IPS-NIHi11 (cell line): ENCODE measurements at places on chromosomes 4 and X.

- DNase-seq = no peak
These were observed 538.1 kb upstream of the HS3ST1 start for GRCh38 chr4:11966782-11967181.

GRCh38 chr4:89258506-89258905, 49.1 kb downstream of the GPRIN3 start:
- DNase-seq = no peak

- DNase-seq = no peak
These were observed 24.9 kb downstream of the CD99L2 start for GRCh38 chrX:150873616-150874015.

- no peak for DNase-seq
These were observed 45.7 kb downstream of the GPAT3 start for GRCh38 chr4:83581411-83582288.

DNA sequence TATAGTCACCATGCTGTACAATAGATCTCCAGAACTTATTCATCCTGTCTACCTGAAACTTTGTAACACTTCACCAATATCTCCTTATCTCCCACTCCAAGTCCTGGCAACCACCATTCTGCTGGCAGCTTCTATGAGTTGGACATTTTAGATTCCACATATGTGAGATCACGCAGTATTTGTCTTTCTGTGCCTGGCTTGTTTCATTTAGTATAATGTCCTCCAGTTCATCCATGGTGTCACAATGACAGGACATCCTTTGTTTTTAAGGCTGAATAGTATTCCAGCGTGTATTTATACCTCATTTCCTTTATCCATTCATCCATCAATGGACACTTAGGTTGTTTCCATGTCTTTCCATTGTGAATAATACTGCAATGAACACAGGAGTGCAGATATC, 198.7 kb downstream of the QDPR start:
- no peak for DNase-seq

- no peak for DNase-seq
These were observed 50.5 kb downstream of the CWH43 start for GRCh38 chr4:49036528-49036927.

- DNase-seq = no peak
These were observed 29.5 kb upstream of the USP9X start for GRCh38 chrX:41055740-41056139.

GRCh38 chr4:23660865-23661264, 229.0 kb downstream of the PPARGC1A start:
- no peak for DNase-seq

GRCh38 chr4:160580581-160580980, 1477.7 kb downstream of the RAPGEF2 start:
- no peak for DNase-seq
